Calu3 (cell line): ENCODE measurements at places on chromosomes 5 and 9.

- H3K4me3 ChIP-seq, result no peak overlapping the region
- H3K36me3 ChIP-seq, result no peaks in the 10 kb centered on the region
- H3K27me3 ChIP-seq, result peaks cover 33% of the 10 kb centered on the region
- H3K27ac ChIP-seq, result no peak overlapping the region
- no peaks in the 10 kb centered on the region for H3K4me1 ChIP-seq
- no peak for DNase-seq
Observed at GRCh38 chr9:122118343-122119165, 25.4 kb upstream of the TTLL11 start.

DNA sequence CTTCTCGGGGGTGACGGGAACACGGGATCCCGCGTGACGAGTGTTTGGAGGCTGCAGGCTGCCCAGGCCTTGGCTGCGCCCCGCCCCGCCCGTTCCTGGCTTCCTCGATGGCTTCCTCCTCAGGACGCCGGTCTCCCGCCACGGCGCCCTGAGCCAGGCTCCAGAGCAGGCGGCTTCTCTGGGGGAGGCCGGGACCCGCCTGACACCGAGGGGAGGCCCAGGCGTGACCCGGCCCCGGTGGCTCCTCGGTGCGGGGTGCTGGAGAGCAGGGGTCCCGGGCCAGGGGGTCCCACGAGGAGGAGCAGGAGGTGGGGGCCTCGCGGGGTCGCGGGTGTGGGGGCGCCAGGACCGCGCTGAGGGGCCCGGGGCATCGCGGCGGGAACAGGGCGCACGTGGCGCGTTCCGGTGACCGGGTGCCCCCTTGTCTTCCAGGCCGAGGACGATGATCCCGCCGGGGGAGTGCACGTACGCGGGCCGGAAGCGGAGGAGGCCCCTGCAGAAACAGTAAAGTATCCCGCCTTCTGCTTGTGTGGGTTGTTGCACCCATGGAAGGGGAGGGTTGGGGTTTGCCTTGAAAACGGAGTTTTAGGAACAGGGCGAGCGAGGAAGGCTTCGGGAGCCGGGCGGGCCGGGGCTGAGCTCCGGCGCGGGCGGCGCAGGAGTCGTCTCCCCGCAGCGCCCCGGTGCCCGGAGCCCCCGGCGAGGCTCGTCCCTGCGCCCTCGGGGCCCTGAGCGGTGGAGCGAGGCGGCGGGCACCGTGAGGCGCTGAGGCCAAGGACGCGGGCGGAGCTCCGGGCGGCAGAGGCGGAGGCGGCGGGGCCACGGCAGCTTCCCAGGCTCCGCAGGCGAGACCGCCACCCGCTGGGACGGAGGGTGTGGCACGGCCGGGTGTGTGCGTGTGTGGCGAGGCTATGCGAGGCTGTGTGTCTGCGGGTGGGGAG, 22.2 kb downstream of the AHRR start:
- peaks cover 21% of the 10 kb centered on the region for H3K27me3 ChIP-seq
- peak overlapping the region; percentile 37 for H3K4me3 ChIP-seq
- H3K36me3 ChIP-seq, result peaks cover 7% of the 10 kb centered on the region
- H3K4me1 ChIP-seq, result peaks cover 9% of the 10 kb centered on the region
- DNase-seq, result peak; percentile 54

- H3K4me3 ChIP-seq, result no peak overlapping the region
- H3K36me3 ChIP-seq, result peaks cover 28% of the 10 kb centered on the region
- peak; percentile 33 for DNase-seq
- H3K27me3 ChIP-seq, result no peaks in the 10 kb centered on the region
- no peak overlapping the region for H3K27ac ChIP-seq
Observed at GRCh38 chr9:87529671-87530070, 32.0 kb downstream of the DAPK1 start.

GRCh38 chr9:107308461-107308860, 25.4 kb downstream of the RAD23B start:
- H3K27me3 ChIP-seq, result no peaks in the 10 kb centered on the region
- no peak overlapping the region for H3K27ac ChIP-seq
- DNase-seq, result no peak

DNA sequence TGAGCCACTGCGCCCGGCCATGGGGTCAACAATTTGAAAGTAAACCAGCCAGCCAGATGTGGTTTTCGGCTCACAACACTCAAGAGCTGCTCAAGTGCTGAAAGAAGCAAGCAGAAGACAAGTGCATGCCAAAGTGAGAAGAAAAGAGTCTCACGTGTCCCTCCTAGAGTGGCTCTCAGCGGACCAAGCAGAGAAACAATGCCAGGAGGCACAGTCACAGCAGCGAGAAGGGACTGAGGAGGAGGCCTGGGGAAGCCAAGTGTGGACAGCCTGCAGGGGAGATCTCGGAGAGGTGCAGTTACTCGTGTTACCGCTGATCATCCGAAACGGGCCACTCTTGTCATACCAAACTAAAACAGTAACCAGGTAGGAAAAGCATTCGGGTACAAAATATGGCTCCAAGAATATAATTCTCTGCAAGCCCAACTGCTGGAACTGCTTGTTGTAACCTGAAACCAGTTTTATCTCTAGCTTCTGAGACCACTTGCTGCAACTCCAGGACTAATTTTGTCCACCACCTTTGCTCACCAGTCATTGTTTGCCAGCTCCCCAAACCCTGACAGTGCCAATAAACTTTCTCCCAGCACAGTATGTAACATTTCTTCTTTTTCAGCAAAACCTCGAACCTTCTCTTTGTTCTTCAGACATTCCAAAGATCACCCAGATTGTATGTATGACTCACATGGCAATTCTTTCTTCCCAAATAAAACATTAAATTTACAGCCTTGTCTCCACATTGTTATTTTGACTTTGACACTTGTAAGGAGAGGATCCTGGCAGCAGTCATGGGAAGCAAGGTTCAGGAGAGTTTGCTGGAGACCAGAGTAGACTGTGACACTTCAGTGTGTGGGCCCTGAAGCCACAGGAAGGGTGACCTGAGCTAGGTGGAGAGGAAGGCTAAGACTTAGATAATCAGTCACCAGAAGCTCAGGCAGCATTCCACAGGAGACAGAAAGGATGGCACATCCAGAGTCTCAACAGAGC, 6.3 kb downstream of the SLC35D2 start:
- no peaks in the 10 kb centered on the region for H3K27me3 ChIP-seq
- peak overlapping the region; percentile 85 for H3K27ac ChIP-seq
- H3K36me3 ChIP-seq, result peaks cover 37% of the 10 kb centered on the region
- H3K4me1 ChIP-seq, result peaks cover 37% of the 10 kb centered on the region
- peak overlapping the region; percentile 7 for H3K4me3 ChIP-seq
- no peak for DNase-seq

GRCh38 chr9:133979273-133979920, 12.7 kb downstream of the VAV2 start:
- no peak overlapping the region for H3K4me3 ChIP-seq
- no peak overlapping the region for H3K27ac ChIP-seq
- DNase-seq, result no peak
- peaks cover 31% of the 10 kb centered on the region for H3K4me1 ChIP-seq
- peaks cover 11% of the 10 kb centered on the region for H3K36me3 ChIP-seq

DNA sequence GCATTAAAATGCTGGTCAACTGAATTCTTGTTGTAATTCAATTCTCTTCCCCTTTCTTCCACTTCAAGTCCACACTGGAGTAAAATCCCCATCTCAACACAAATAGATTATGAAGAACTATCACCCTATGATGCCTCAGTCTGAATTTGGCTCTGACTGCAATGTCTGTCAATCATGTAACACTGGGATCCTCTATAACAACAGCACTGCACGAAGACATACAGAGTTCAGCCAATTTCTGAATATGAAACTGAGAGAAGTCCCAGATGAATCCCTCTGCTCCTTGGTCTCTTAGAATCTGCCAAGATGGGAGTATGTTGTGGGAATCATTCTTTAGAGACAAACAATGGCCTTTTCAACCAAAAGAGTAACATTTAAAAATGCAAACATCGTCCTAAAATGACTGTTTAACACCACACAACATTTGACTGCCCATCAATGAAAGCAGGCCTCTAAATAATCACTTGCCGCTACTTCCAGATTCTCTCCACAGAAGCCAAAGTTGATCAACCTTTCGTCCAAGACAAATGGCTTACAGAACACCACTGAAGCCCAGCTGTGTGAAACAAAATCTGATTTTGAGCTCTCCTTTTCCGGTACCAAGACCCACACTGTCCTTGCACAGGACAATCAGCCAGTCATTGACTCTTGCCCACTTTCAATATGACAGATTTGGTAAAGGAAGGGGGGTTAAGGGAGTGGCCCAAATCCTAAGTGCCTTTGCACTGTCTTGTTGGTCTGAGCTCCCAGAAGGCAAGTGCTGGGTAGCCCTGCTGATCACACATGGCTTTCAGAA, 258.0 kb downstream of the EBF1 start:
- H3K4me3 ChIP-seq, result no peak overlapping the region
- peaks cover 52% of the 10 kb centered on the region for H3K27me3 ChIP-seq
- no peaks in the 10 kb centered on the region for H3K36me3 ChIP-seq
- no peaks in the 10 kb centered on the region for H3K4me1 ChIP-seq
- no peak overlapping the region for H3K27ac ChIP-seq

DNA sequence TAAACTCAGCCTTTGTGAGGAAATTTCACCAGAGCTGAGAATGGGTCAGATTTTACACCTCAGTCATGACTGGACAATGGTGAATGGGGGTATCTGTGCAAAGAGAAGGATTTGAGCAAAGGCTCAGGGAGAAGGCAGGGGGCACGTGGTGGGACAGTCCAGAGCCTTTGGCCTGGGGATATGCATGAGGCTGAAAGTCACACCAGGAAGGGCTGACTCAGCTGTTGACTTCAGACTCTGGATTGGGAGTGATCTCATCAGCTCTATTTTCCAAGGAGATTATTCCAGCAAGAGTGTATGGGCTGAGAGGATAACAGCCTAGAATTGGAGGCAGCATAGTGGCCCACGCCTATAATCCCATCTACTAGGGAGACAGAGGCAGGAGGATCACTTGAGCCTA, 53.6 kb downstream of the SAXO1 start:
- no peak overlapping the region for H3K4me3 ChIP-seq
- no peak for DNase-seq
- no peak overlapping the region for H3K27ac ChIP-seq
- no peaks in the 10 kb centered on the region for H3K4me1 ChIP-seq
- H3K36me3 ChIP-seq, result no peaks in the 10 kb centered on the region

DNA sequence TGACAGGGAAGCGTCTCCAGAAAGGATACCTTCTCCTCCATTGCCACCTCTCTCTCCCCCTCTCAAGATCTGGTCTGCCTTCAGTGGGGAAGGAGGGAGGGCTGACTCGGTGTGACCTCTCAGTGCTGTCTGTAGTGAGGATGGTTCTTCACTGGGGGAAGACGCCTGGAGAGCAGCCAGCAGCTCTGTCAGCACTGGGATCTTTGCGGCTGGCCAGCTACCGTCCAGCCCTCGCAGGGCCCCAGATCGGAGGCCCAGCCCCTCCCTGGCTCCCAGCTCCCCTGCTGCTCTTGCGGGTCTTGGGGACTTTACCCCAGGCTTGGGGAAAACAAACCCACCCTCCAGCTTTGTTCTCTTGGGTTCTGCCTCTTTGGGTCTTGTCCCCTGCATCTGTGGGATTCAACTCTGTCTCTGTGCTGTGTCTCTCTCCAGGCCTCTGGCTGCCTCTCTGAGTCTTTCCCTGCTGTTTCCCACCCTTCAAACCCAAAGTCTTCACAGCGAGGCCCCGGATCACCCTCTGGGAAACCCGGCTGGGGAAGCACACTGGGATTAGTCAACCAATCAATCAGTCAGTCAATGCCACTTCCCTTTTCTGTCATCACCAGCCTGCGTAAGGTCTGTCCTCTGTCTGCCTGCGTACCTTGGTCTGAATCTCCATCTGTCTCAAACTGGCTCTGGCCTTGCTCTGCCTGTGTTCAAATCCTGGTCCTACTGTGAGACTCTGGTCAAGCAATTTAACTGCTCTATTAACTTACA, 23.0 kb downstream of the FGF18 start:
- H3K27me3 ChIP-seq, result peaks cover 24% of the 10 kb centered on the region
- no peak for DNase-seq
- no peaks in the 10 kb centered on the region for H3K36me3 ChIP-seq
- H3K27ac ChIP-seq, result no peak overlapping the region

GRCh38 chr5:168649306-168649705, 70.1 kb upstream of the PANK3 start:
- no peak overlapping the region for H3K27ac ChIP-seq
- no peak for DNase-seq
- no peak overlapping the region for H3K4me3 ChIP-seq
- peaks cover 35% of the 10 kb centered on the region for H3K4me1 ChIP-seq

- H3K27me3 ChIP-seq, result no peaks in the 10 kb centered on the region
- H3K27ac ChIP-seq, result peak overlapping the region; percentile 54
- H3K4me1 ChIP-seq, result no peaks in the 10 kb centered on the region
Observed at GRCh38 chr5:72234265-72234700, 85.8 kb downstream of the MRPS27 start.

DNA sequence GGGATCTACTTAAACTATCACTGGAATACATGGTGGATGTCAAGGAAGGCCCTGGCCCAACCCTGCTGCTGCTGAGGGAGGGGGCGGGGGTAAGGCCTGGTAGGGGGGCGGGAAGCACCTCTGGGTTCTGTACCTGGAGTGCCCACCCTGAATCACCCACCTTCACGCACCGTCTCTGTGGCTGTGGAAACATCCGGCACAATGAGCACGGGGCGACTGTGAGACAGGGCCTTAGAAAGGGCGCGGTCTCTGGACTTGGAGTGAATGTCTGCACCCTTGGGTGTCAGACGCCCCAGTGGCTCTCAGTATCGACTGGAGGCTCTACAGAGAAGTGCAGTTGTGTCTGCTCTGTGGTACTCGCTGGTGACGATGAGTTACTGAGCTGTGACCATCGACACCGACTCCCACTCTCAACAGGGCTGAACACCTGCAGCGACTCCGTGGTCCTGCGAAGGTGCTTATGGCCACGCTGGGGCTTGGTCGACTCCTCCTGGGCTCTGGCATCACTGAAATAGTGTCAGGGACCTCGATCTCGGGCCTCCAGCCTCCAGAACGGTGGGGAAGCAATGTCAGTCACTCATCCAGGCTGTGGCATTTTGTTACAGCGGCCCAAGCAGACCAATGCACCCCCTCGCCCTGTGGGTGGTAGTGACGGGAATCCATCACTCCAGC, 25.5 kb upstream of the SLC6A19 start:
- H3K27ac ChIP-seq, result no peak overlapping the region
- H3K4me3 ChIP-seq, result no peak overlapping the region
- H3K27me3 ChIP-seq, result peaks cover 16% of the 10 kb centered on the region

- DNase-seq, result no peak
- H3K27me3 ChIP-seq, result no peaks in the 10 kb centered on the region
- no peak overlapping the region for H3K27ac ChIP-seq
- no peak overlapping the region for H3K4me3 ChIP-seq
Observed at GRCh38 chr5:41707853-41708603, 162.2 kb downstream of the OXCT1 start.

DNA sequence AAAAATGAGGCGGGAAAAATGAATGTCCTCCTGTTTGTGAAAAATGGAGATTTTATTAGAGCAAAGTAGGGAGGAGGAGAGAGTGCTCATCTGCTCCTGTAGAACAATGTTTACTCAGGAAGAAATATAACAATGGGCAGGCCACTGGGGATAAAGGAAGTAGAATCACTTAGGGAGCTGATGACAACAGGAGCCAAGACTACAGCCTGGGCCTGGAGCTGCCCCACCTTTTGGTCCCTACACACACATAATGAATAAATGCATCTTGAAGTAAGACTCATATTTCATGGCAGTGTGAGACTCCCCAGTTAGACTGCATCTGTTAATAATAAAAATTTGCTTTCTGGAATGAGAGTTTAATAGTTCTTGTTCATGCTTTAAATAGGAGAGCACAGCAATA, 1939.8 kb downstream of the EFNA5 start:
- H3K27me3 ChIP-seq, result no peaks in the 10 kb centered on the region
- H3K4me1 ChIP-seq, result no peaks in the 10 kb centered on the region
- H3K36me3 ChIP-seq, result no peaks in the 10 kb centered on the region
- no peak overlapping the region for H3K4me3 ChIP-seq
- no peak overlapping the region for H3K27ac ChIP-seq
- DNase-seq, result no peak
